NCI-H774 (cell line): ENCODE measurements at places on chromosomes 3 and 15.

- no peak for DNase-seq
Observed at GRCh38 chr3:175585898-175586297, 726.8 kb downstream of the NAALADL2 start.

- DNase-seq = no peak
Observed at GRCh38 chr3:8784676-8785435, 15.4 kb upstream of the OXTR start.

DNA sequence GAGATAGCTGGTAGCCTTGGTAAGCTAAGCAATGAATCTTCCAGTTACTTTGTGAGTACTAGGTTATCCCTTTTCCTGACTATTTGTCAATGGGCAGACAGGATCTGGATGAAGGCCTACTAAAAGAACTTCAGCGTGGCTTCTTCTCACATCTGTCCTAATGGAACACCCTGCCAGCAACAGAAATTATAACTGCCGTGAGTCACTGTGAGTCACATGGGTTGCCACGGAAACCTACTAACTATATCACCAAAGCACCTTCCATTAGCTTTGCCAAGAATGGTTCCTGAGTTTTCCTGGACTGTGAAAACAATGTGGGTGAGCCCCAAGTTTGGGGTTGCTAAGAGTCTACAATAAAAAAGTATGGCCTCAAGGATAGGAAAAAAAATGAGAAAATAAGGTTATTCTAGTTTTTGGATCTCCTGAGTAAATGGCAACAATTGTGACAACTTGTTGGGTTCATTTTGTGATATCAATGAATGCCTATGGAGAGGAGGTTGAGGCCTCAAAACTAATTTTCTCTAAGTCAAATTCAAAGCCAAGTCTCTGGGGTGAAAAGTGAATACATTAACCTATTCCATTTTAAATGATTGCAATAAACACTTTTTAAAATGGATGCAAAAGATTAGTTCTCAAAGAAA is 195.1 kb upstream of the ICE2 start:
- peak; percentile 55 for DNase-seq

GRCh38 chr3:177429771-177430170 is 232.5 kb upstream of the TBL1XR1 start:
- no peak for DNase-seq

DNA sequence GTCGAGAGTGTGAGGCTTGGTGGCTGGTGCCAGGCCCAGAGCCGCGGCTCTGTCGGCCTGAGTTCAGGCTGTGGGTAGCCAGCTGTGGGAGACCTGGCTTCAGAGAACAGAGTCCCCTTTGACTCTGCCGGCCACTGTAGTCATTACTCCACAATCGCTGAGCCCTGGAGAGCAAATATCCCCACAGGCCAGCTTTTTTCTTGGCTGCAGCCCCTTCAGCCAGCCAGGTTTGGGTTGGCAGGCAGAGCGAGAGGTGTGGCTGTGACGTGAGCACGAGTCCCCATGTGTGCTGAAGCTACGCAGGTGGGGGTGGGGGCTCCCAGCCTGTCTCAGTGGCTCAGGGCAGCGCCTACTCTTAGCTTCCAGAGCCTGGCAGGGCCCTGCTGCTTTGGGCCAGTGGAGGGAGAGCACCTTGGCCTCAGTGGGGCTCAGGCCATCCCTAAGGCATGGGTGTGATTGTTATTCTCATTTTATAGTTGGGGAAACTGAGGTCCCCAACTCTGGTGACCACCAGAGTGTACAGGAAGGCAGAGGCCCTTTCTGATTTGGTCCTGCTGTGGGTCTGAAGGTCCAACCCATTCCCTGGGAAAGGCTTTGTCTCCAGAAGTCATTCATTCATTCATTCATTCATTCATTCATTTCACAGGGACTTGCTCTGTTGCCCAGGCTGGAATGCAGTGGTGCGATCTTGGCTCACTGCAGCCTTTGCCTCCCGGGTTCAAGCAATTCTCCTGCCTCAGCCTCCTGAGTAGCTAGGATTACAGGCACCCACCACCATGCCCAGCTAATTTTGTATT is 45.7 kb upstream of the LCTL start:
- DNase-seq = no peak

GRCh38 chr15:73330206-73331051 is 38.3 kb downstream of the HCN4 start:
- DNase-seq = no peak

- DNase-seq = peak; percentile 11
Observed at GRCh38 chr3:65871305-65872141, 167.2 kb downstream of the MAGI1 start.

DNA sequence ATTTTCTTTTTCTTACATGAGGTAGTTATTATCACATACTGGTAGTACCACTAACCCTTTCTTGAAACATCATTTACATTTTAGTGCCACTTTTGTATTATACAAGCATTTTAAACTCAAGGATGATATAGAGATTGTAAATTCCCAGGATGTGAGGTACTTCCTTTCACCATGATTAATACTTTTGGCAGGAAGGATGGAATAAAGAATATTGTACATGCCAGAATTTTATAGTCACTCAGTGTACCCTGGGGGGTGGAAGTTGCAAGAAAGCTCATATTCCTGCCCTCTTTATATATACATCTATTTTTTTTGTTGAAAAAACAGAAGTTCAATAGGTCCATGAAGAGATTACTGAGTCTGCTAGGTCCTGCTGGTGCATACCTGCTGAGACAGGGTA is 141.0 kb upstream of the PLSCR5 start:
- DNase-seq = no peak

DNA sequence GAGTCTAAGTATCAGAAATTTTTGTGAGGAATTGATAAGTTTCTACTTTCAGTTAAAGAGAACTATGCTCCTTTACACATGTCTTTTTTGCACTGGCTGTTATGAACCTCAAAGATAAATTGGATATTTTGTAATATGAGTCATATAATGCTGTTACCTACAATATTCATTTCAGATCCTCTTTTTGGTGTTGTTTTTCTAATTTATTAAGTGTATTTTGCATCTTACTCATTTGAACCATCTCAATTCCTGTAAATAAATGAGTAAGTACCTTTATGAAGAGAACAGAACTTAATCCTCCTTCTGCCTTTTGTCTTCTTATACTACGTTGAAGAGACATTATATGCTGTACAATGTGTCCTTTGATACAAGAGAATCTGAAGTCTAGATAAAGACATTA is 74.4 kb downstream of the ZIC1 start:
- no peak for DNase-seq

- DNase-seq = no peak
Observed at GRCh38 chr15:29682781-29683180, 139.5 kb downstream of the TJP1 start.

DNA sequence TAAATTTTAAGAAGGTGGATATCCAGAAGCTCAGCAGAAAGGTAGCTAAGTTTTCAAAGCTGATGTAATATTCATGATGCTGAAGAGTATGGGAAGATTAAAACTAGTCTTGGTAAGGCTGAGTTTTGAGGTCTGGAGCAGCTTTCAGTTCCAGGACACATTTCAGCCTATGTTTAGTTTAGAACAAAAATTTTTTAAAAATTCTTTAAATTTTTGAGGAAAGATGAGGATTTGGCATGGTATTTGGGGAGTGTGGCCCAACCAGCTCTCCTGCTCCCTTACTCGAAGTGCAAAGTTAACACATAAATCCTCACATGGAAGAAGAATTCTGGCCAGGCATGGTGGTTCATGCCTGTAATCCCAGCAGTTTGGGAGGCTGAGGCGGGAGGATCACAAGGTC is 1039.1 kb downstream of the NAALADL2 start:
- DNase-seq = no peak

- DNase-seq = no peak
Observed at GRCh38 chr3:52005571-52005986, 9.9 kb upstream of the RPL29 start.

DNA sequence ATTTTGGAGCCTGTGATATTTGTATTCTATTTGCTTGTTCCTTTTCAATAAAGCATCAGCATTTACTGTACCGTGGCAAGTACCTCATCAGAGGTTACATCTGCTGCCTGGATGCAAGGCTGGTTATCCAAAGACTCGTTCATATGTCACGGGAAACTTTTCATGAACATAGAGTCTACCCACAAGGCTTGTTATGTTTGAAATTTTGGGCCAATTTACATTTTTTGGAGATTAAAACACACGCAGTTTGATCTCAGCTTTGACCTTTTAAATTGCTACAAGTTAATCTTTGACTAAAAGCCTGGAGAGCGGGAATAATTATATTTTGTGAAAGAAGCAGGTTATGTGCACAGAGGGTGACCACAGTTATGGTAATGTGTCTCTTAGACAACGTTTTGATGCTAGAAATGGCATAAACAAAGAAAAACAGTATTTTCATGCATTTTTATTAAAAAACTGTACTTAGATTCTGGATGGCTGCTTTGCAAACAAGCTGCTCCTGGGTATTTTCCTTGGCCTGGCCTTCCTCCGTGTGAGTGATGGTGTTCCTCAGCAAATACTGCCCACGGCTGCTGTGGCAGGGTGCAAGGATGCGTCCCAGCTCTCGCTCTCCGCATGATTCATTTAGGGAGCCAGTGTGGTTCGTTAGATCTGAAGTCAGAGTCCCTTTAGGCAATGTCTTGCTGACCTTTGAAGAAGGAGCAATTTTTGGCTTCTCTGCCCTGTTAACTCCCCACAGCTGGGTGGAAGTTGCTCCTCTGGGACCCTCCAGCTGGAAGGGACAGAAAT is 27.1 kb downstream of the CHST2 start:
- no peak for DNase-seq

- no peak for DNase-seq
Observed at GRCh38 chr15:75145027-75145841, 56.4 kb upstream of the C15orf39 start.

- DNase-seq = no peak
Observed at GRCh38 chr15:78712797-78713515, 71.9 kb upstream of the CHRNB4 start.

DNA sequence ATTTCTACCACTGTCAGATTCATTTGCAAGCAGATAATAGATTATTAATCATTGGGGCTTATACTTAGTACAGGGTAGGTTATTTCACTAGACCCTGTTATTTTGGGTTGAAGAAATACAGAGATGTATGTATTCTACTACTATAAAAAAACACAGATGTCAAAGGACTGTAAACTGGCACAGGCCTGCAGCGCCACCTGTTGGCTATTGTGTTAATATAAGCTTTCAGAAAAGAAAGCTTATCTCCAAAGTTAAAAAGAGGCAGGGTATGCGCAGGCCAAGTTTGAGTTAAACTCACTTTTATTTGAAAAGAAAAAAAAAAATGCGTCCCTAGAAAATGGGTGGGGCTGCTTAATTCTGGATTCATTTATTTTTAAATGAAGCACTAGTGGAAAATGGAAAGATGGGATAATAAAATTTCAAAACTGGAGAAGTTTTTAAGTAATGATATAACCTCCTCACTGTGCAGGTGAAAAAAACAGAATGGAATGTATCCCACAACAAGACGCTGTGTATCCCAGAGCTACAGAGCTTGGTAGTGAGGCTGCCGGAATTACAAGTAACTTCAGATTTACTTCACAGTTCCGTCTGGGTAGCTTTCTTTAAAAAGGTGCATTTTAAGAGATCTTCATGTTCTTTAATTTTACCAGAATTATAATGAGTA is 407.2 kb upstream of the TGFBR2 start:
- DNase-seq = peak; percentile 8

DNA sequence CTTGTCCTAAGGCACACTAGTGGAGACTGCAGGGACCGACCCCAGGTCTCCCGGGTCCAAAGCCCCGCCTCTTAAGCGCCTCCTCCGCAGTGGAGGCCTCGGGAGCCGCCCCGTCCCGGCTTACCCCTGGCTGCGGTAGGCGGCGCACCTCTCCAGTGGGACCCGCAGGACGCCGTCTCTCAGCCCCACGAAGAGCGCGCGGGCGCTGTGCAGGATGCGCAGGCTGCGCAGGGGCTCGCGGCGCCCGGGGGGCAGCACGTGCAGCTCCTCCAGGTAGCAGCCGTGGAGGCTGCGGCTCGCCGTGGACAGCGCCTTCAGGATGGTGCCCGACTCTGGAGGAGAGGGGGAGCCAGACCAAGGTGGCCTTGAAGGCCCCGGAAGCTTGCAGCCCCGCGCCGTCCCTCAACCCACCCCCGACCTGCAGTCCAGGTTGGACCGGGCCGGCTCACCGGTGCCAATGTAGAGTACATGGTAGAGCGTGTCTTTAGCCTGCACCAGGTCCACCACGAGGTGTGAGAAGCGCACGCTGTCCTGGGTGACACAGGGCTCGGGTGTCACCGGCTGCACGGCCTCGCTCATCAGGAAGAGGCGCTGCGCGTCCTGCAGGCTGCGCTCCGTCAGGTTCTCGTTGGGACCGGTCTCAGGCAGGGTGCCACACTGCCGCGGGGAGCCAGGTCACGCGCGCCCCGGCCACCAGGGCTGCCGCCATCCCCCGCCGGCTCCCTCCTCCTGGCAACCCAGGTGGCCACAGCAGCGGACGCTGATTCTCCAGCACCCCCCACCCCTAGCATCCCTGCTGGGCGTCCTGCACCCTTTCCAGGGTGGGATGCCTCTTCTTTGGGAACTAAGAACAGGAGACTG is 105.5 kb downstream of the SEMA5B start:
- no peak for DNase-seq

- DNase-seq = no peak
Observed at GRCh38 chr3:64888165-64888564, 200.4 kb upstream of the ADAMTS9 start.

DNA sequence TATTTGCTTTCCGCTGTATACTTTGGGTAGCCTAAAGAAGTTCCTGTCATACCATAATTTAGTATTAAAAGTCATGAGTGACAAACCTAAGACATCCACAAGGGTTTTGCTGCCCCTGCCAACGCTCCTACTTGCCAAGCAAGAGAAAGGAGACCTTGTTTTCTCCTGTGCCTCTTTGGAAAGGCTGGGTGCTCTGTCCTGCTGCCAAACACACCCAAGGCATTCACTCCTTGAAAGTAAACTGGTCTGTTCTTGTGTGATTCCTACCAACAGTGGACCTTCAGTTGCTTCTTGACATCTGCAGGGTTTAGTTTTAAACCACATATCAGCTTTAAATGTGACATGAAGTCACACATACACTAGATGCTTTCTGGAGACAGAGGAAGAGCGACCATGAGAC is 295.4 kb downstream of the SLC9A9 start:
- no peak for DNase-seq

DNA sequence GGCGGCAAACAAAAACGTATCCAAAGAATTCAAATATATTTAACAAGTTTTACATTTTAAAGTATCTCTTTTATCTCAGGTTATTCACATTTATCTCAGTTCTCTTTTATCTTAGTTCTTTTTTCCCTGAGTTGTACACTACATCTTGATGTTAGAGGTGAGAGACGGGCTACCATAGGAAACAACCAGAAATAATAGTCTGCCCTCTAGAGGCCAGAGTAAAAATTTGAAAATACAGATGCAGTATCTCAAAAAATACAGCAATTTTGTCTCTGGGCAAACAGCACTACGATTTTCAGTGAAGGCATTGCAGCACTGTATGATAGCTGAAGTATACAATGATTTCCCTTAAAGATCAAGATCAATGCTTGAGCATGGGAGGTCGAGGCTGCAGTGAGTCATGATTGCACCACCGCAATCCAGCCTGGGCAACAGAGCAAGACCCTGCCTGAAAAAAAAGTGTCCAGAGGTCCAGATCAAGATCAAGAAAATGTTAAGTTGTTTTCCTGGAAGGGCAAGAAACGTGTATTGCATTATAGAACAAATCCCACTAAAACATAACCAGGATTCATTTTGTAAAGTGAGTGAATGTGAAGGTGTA is 82.6 kb upstream of the ATP11B start:
- peak; percentile 41 for DNase-seq

GRCh38 chr3:194275721-194276120 is 75.4 kb downstream of the CPN2 start:
- DNase-seq = no peak

- no peak for DNase-seq
Observed at GRCh38 chr3:129827765-129828164, 65.7 kb downstream of the TMCC1 start.
